ENCODE measurements at places on chromosomes 16 and 17. TPM values are rescaled to one million over a fixed set of nuclear protein-coding genes. Genes with fewer than 3 reads are reported as not detected.

- H3K4me1 ChIP-seq, result peaks cover 10% of the 10 kb centered on the region
- peak overlapping the region; percentile 95 for H3K4me3 ChIP-seq
- peak overlapping the region; percentile 83 for H3K27ac ChIP-seq
- H3K36me3 ChIP-seq, result no peaks in the 10 kb centered on the region
- DNase-seq, result peak; percentile 17
Measured at GRCh38 chr17:39462631-39463375, 1.5 kb downstream of the CDK12 start.

DNA sequence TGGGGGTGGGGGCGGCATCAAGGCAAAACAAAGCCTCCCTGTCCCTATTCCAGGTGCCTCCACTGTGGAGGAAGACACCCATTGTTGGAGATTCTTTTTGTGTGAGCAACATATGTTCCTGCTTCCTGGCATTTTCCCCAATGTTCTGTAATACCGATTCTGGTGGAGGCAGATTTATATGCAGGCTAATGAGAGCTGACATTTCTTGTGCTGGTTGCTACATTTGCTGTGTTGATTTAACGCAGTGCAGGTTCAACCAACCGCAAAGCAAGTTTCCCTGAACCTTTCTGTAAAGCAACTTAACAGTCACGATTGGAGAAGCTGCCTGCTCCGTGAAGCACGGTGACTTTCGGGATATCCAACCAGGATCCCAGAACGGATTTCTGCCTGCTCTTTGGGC is 260.5 kb downstream of the CBLN1 start:
- H3K27ac ChIP-seq, result no peak overlapping the region
- no peak overlapping the region for H3K4me3 ChIP-seq
- peaks cover 21% of the 10 kb centered on the region for H3K4me1 ChIP-seq

DNA sequence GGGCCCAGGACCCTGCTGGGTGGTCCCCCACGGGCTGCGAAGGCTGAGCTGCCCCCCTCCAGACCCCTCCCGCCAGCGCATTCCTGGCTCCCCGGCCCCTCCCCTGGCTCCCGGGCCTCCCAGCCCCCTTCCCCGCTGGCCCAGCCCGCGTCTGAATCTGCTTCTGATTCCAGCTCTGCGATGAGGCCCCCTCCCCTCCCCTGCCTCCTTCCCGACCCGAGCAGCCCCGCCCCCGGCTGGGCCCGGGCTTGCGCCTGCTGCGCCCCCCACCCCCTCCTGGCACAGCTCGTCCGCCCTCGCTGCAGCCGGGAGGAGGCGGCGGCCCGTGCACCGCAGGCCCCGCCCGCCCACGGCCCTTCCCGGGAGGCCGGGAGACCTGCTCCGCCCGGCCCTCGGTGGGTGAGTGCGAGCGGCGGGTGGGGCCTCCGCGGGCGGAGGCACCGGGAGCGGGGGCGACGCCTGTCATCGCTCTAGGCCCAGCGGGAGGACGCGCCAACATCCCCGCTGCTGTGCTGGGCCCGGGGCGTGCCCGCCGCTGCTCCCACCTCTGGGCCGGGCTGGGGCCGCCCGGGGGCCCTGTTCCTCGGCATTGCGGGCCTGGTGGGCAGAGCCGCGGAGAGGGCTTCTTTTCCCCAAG is at the start of gene NTN3:
NTN3 (plus strand) TSS at position 282 of the 637 bp plus-strand sequence. CDS start 405 bp downstream, outside the sequence.
- H3K27ac ChIP-seq, result peak within 1 kb of the TSS; percentile 82
- peak within 1 kb of the TSS; percentile 77 for H3K4me3 ChIP-seq
- peak; percentile 79 for DNase-seq
- peaks cover 13% of the 10 kb centered on the region for H3K4me1 ChIP-seq

- H3K36me3 ChIP-seq, result no peaks in the 10 kb centered on the region
- peaks cover 9% of the 10 kb centered on the region for H3K4me1 ChIP-seq
- DNase-seq, result no peak
- peaks cover 7% of the 10 kb centered on the region for H3K27me3 ChIP-seq
- H3K4me3 ChIP-seq, result no peak overlapping the region
Measured at GRCh38 chr17:73976676-73977521, 226.6 kb upstream of the RPL38 start.

DNA sequence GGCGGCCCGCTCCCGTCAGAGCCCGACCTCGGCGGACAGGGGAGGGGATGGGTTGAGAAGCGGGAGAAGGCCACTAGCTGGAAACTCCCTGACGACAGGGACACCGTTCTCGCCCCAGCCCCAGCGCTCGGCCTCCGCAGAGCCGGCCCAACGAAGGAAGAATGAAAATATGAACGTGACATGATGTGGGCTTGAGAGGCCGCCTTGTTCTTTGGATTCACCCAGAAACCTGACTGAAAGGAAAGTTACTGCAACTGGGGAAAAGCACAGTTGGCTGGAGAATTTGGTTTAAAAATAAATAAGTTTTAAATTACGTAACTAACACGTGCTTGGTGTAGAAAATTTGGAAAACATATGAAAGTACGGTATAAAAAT is 21.1 kb downstream of the NPTX1 start:
- H3K27ac ChIP-seq, result peak overlapping the region; percentile 93
- peak overlapping the region; percentile 91 for H3K4me3 ChIP-seq
- peaks cover 34% of the 10 kb centered on the region for H3K4me1 ChIP-seq
- H3K27me3 ChIP-seq, result peaks cover 12% of the 10 kb centered on the region

DNA sequence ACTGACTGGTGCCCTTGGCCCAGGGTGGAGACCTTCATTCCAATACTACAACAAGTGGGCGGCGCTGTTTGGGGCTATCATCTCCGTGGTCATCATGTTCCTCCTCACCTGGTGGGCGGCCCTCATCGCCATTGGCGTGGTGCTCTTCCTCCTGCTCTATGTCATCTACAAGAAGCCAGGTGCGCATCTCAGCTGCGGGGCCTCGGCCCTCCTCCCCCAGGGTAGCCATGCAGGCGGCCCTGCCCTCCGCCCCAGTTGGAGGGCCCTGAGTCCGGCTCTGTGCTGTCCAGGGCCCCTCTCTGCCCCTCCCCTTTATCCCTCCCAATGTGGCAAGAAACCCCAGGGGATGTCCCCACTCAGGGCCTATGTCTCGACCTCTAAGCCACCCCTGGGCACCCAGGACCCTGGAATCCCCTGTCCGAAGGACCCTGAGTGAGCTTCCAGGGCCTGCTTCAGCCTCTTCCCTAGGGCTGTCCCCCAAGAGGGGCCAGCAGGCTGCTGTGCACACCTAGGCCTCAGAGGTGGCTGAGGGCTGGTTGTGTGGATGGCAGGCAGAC is 19.1 kb downstream of the SLC12A3 start:
- H3K27ac ChIP-seq, result no peak overlapping the region
- peaks cover 2% of the 10 kb centered on the region for H3K27me3 ChIP-seq

GRCh38 chr17:80187515-80187941 is 17.7 kb downstream of the CARD14 start:
- no peak overlapping the region for H3K4me3 ChIP-seq
- no peak for DNase-seq
- H3K27ac ChIP-seq, result no peak overlapping the region
- peaks cover 11% of the 10 kb centered on the region for H3K4me1 ChIP-seq

GRCh38 chr17:78394209-78394608 is 15.8 kb downstream of the PGS1 start:
- H3K4me1 ChIP-seq, result peaks cover 30% of the 10 kb centered on the region
- no peak overlapping the region for H3K27ac ChIP-seq
- DNase-seq, result no peak
- H3K27me3 ChIP-seq, result peaks cover 5% of the 10 kb centered on the region

- no peak overlapping the region for H3K27ac ChIP-seq
- no peak overlapping the region for H3K4me3 ChIP-seq
- H3K4me1 ChIP-seq, result peaks cover 23% of the 10 kb centered on the region
- peaks cover 3% of the 10 kb centered on the region for H3K27me3 ChIP-seq
Measured at GRCh38 chr17:17605729-17606088, 14.2 kb upstream of the PEMT start.

DNA sequence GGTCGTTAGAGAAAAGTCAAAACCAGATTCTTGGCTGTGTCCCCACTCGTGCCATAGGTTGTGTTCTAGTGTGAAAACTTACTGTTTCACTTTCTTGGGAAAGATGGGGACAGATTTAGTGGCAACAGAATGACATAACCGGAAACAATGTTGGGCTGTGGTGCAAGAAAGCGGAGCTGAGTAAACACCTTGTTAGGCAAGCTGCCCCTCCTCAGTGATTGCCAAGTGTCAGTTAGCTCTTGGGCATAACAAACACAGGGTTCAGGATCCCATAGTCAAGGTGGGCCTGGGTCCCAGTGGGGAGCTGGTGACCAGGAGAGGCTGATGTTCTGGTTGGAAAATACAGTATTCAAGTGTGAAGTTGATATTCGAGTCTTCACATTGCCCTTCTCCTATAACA is 15.4 kb downstream of the UBN1 start:
- no peak for DNase-seq
- no peaks in the 10 kb centered on the region for H3K27me3 ChIP-seq
- no peaks in the 10 kb centered on the region for H3K36me3 ChIP-seq
- peaks cover 4% of the 10 kb centered on the region for H3K4me1 ChIP-seq
- no peak overlapping the region for H3K27ac ChIP-seq

GRCh38 chr17:37274461-37274860 is 101.3 kb upstream of the C17orf78 start:
- H3K27ac ChIP-seq, result peak overlapping the region; percentile 98
- peaks cover 23% of the 10 kb centered on the region for H3K4me1 ChIP-seq
- DNase-seq, result no peak

- H3K4me3 ChIP-seq, result peak overlapping the region; percentile 46
- H3K27ac ChIP-seq, result peak overlapping the region; percentile 80
- H3K4me1 ChIP-seq, result peaks cover 20% of the 10 kb centered on the region
- H3K36me3 ChIP-seq, result no peaks in the 10 kb centered on the region
- DNase-seq, result no peak
Measured at GRCh38 chr17:63447471-63448009, 1.4 kb upstream of the CYB561 start.

DNA sequence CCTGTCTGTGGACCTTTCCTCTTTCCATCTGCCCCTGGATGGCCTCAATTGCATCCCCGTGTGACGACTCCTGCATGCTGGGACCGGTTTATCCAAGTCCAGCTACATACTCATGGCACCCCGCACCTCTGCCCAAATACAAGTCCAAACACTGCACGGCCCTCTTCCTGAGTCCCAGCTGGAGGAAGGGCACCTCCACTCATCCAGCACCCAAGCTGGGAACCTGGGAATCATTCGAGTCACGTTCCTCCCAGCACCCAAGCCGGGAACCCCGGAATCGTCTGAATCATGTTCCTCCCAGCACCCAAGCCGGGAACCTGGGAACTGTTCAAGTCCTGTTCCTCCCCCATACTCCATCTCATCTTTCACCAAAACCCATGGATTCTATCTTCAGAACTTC is 10.2 kb downstream of the TRARG1 start:
- DNase-seq, result no peak
- peaks cover 20% of the 10 kb centered on the region for H3K27me3 ChIP-seq
- peaks cover 21% of the 10 kb centered on the region for H3K36me3 ChIP-seq
- no peak overlapping the region for H3K4me3 ChIP-seq
- peaks cover 3% of the 10 kb centered on the region for H3K4me1 ChIP-seq
- peak overlapping the region; percentile 14 for H3K27ac ChIP-seq

DNA sequence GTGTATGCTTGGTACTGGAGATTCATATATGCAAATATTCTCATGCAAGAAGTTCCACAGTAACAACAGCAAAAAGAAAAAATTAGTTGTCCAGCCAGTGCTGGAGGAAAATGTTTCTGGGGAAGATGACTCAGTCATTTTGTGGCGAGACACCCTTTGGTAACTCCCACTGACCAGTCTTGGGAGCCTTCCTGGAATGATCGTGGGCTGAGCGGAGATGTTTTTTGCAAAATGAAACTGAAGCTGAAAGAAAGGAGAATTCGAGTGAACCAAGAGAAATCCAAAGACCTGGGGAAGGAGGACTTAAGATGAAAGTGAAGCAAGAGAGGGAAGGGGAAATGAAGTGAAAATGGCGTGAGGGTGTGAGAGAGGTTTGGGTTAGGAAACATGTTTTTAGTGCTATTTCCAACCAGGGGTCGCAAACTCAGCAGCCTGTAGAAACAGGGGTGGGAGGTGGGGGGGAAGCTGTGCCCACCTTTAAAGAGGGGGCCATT is 5.2 kb downstream of the ITPRIPL2 start:
- no peak for DNase-seq
- H3K4me1 ChIP-seq, result no peaks in the 10 kb centered on the region

DNA sequence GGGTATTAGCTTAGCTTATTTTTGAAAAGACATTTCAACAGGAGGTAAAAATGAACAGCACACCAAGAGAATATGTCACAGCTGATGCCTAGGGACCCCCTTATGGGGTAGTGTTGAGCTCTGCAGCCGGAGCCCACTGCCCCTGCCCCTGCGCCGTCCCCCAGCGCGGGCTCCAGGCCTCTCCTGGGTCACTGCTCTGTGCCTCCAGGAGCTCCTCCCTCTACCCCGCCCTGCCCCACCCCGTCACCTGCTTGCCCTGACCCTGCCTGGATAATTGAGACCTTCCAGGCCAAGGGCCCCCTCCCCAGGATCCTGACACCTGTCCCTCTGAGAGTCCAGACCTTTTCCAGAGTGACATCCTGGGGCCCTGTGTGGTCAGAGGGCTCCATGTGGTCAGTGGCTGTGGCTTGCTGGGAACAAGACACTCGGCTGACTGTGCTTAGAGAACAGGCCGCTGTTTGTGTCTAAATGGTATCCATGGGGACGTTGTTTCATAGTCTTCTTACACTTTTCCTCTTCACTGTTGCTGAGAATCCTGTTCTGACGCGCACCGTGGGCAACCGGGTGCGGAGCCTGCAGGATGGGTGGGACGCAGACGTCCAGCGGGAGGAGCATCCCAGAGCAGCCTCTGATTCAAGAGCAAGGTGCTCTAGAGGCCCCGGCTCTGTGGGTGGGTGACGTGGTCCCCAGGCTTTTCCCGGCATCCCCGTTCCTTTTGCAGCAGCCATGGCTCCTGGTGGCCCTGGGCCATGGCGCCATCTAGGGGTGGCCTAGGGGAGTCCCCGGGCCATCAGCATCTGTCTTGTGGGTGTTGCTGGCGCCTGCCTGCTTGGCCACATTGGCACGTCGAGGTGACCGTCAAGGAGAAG is 20.0 kb upstream of the WFIKKN1 start:
- H3K36me3 ChIP-seq, result peaks cover 17% of the 10 kb centered on the region
- peaks cover 13% of the 10 kb centered on the region for H3K27me3 ChIP-seq
- H3K27ac ChIP-seq, result no peak overlapping the region
- H3K4me1 ChIP-seq, result peaks cover 20% of the 10 kb centered on the region
- DNase-seq, result no peak
- peak overlapping the region; percentile 54 for H3K4me3 ChIP-seq

Gene SUPT4H1
- 82.1 TPM for total RNA-seq

Gene TMEM238L
- total RNA-seq, result not detected

Gene SLC52A1
- not detected for total RNA-seq

Gene NEUROD2
- total RNA-seq, result 6.3 TPM

Gene COX10
- 18.7 TPM for total RNA-seq

Gene GNG13
- total RNA-seq, result not detected

Gene VPS35
- 111 TPM for total RNA-seq

Data from glutamatergic neuron (in vitro differentiated cells).